ENCODE measurements at places on chromosomes 6 and 20. TPM values are rescaled to one million over a fixed set of nuclear protein-coding genes. Genes with fewer than 3 reads are reported as not detected.

GRCh38 chr6:166379800-166380199, 2.9 kb downstream of the MPC1 start:
- H3K4me3 ChIP-seq: no peak overlapping the region
- no peak for DNase-seq
- no peaks in the 10 kb centered on the region for H3K36me3 ChIP-seq
- H3K27me3 ChIP-seq: no peaks in the 10 kb centered on the region

DNA sequence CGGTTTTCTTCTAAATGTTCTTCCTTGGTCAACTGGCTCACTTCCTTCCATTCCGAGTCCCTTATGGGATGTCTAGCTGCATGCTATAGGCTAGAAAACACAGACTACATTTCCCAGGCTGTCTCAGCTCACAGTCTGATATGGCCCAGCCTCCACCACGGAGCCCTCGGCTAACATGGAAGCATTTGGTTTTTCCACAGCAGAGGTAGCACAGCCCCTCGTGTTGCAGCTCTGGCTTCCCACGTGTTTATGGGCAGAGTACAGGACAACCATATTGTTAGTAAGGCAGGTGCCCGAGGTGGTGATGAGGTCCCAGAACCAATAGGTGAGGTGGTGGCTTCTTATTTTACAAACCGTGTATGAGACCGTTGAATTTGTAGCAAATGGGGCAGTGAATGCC, 8.7 kb downstream of the GPLD1 start:
- H3K4me1 ChIP-seq: no peaks in the 10 kb centered on the region
- H3K27me3 ChIP-seq: no peaks in the 10 kb centered on the region
- H3K27ac ChIP-seq: no peak overlapping the region
- no peak for DNase-seq
- no peaks in the 10 kb centered on the region for H3K36me3 ChIP-seq

GRCh38 chr6:129929433-129929832, 68.3 kb upstream of the TMEM244 start:
- no peak for DNase-seq
- no peak overlapping the region for H3K4me3 ChIP-seq
- H3K27ac ChIP-seq: no peak overlapping the region
- H3K27me3 ChIP-seq: no peaks in the 10 kb centered on the region
- H3K36me3 ChIP-seq: no peaks in the 10 kb centered on the region
- H3K4me1 ChIP-seq: no peaks in the 10 kb centered on the region

GRCh38 chr6:160933256-160933655, 58.3 kb upstream of the MAP3K4 start:
- H3K4me3 ChIP-seq: no peak overlapping the region
- H3K27ac ChIP-seq: no peak overlapping the region
- H3K36me3 ChIP-seq: no peaks in the 10 kb centered on the region
- H3K4me1 ChIP-seq: no peaks in the 10 kb centered on the region

- H3K27ac ChIP-seq: no peak overlapping the region
- H3K4me3 ChIP-seq: no peak overlapping the region
- H3K36me3 ChIP-seq: no peaks in the 10 kb centered on the region
- no peaks in the 10 kb centered on the region for H3K27me3 ChIP-seq
These were observed 16.4 kb downstream of the TBPL1 start for GRCh38 chr6:133969285-133969920.

DNA sequence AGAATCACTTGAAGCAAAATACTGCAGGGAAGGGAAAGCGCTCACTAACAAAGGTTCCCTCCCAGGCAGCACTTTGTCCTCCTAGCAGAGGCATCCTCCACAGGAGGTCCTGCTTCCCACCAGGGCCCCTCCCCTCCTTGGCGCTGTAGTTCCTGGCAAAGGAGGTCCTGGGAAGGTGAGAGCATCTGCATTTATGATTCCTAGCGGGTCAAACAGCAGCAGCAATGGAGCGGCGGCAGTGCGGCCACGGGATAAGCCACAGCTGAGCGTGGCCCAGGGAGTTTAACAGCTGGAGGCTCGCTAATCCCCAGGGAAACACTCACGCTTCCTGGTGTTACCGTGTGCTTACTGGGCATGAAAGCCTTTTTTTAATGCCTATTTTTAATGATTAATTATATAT, 185.8 kb downstream of the TTLL2 start:
- H3K27me3 ChIP-seq: no peaks in the 10 kb centered on the region
- H3K36me3 ChIP-seq: no peaks in the 10 kb centered on the region
- no peak overlapping the region for H3K27ac ChIP-seq

The CST4 gene
- total RNA-seq: not detected
